ENCODE measurements at places on chromosomes 11 and 22.

GRCh38 chr11:85809863-85810262 is 1.1 kb downstream of the SYTL2 start:
- DNase-seq = no peak
- peaks cover 37% of the 10 kb centered on the region for H3K4me1 ChIP-seq

GRCh38 chr22:46843821-46844255 is 81.4 kb downstream of the TBC1D22A start:
- H3K36me3 ChIP-seq = peaks cover 9% of the 10 kb centered on the region
- peaks cover 3% of the 10 kb centered on the region for H3K4me1 ChIP-seq
- no peak overlapping the region for H3K4me3 ChIP-seq

GRCh38 chr11:65744026-65744698 is 23.6 kb upstream of the RNASEH2C start:
- no peak for DNase-seq
- no peaks in the 10 kb centered on the region for H3K4me1 ChIP-seq
- peaks cover 4% of the 10 kb centered on the region for H3K27me3 ChIP-seq
- H3K36me3 ChIP-seq = no peaks in the 10 kb centered on the region

DNA sequence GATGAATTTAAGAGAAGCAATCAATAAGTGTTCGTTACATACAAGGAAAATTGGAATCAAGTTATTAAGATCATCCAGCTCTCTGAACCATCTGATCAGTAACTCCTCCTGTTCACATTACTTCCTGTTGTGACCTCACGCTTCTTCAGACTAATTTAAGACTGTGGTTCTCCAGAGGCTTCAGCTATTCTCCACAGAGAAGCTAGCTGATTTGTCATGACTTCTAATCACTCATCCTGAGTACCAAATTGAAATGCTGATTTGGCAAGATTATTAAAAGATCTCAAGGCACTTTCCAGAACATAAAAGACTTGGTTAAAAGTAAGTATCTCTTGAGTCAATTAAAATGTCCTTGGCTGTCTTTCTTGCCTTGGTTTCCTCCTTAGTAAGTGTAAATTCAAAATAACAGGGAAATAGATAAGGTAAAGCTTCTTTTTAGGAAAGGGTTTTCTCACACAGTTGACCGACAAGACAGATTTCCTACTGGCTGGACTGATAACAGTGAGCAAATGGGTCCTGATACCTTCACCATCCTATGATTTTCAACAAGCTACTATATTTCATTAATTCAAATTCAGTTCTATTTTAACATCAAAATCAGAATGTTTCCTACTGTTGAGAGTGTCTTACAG is 38.5 kb downstream of the GAB2 start:
- no peak overlapping the region for H3K4me3 ChIP-seq
- H3K36me3 ChIP-seq = no peaks in the 10 kb centered on the region
- no peaks in the 10 kb centered on the region for H3K27me3 ChIP-seq
- H3K27ac ChIP-seq = no peak overlapping the region
- no peaks in the 10 kb centered on the region for H3K4me1 ChIP-seq
- no peak for DNase-seq

DNA sequence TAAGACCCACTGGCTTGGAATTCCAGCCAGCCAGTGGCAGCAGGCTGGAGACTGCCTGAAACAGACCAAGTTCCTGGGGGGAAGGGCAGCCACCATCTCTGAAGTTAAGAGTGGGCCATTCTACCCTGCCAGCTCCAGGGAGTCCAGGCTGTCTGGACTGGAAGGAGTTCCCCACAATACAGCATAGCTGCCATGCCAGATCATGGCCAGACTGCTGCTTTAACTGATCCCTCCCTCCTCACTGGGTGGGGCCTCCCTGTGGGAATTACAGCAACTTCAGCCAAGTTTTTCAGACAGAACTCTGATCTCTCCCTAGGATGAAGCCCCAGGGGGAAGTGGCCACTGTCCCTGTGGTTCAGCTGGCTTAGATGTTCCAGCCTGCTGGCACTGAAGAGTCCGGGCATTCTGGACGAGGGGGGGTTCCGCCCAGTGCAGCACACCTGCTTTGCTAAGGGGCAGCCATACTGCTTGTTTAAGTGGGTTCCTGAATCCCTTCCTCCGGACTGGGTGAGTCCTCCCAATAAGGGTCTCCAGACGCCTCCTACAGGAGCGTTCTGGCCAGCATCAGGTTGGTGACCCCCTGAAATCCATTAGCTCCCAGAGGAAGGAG is 455.4 kb downstream of the DLG2 start:
- H3K4me3 ChIP-seq = no peak overlapping the region
- H3K27me3 ChIP-seq = no peaks in the 10 kb centered on the region
- no peak for DNase-seq
- no peaks in the 10 kb centered on the region for H3K36me3 ChIP-seq
- no peak overlapping the region for H3K27ac ChIP-seq
- no peaks in the 10 kb centered on the region for H3K4me1 ChIP-seq

- H3K27me3 ChIP-seq = peaks cover 12% of the 10 kb centered on the region
- no peaks in the 10 kb centered on the region for H3K36me3 ChIP-seq
- DNase-seq = no peak
- H3K4me1 ChIP-seq = peaks cover 16% of the 10 kb centered on the region
Observed at GRCh38 chr11:129280027-129280811, 88.1 kb upstream of the ARHGAP32 start.

DNA sequence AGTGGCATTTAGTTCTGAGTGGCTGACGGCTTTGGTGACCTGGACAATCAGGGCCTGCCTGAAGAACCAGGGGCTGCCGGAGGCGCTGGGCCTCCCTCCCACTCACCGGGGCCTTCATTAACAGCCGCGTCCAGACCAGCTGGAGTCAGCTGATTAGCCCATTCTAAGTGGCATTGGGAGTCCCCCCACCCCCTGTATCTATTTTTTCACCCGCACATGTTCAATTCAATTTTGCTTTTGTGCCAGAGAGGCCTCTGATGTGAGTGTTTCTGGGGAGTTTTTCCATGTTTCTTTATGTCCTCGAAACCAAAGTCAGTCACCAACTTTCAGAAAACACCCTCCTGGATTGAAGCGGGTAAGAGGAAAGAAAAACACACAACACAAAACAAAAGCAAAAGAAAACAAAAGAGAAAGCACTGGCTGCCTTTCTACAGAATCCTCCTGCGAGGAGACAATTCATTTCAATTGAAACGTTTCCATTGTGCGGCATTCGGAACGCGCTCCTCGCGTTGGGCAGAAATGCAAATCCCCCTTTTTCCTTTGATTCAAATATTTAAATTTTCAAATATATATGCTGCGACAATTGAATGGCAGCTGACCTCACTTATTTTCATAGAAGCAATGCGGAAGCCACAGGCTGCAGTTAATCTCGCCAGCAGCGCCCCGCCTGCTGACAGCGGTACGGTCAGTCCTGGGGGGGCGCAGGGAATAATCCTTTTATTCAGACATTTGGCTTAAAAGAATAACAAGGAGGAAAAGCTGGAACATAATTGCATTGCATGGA is 17.7 kb downstream of the CDKN1C start:
- no peaks in the 10 kb centered on the region for H3K36me3 ChIP-seq
- no peak overlapping the region for H3K4me3 ChIP-seq
- peaks cover 41% of the 10 kb centered on the region for H3K27me3 ChIP-seq

DNA sequence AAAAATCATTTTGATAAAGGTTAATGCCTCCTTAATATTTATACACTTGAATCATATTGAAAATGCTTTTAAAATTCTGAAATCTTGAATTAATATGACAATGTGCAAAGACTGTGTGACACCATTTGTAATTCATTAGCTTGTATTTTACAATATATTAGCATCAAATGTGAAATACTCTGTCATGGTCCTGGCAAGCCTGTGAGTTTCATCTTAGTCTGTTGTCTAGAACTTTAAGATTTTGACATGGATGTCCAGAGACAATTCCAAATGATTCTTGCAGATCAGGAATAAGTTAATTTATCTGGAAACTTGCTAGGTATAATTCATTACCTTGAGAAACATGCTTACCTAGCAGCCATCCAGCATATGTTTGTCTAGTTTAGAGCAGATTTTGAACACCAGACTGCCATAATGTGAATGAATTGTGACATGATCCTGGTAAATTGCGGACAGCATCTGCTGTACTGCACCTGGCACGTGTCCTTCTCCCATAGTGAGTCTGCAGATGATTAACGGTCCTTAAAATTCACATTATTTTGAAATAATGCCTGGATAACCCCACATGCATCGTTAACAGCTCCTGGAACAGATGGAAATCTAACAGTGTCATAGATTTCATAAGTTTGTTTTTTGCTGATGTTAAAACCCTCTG is 34.5 kb upstream of the DEUP1 start:
- H3K36me3 ChIP-seq = no peaks in the 10 kb centered on the region
- no peak overlapping the region for H3K27ac ChIP-seq
- H3K27me3 ChIP-seq = no peaks in the 10 kb centered on the region
- no peaks in the 10 kb centered on the region for H3K4me1 ChIP-seq
- no peak overlapping the region for H3K4me3 ChIP-seq

- H3K4me1 ChIP-seq = no peaks in the 10 kb centered on the region
- no peak overlapping the region for H3K4me3 ChIP-seq
- H3K27ac ChIP-seq = no peak overlapping the region
- no peak for DNase-seq
- H3K27me3 ChIP-seq = no peaks in the 10 kb centered on the region
- H3K36me3 ChIP-seq = no peaks in the 10 kb centered on the region
Observed at GRCh38 chr11:108751444-108751843, 86.6 kb downstream of the DDX10 start.

- H3K27ac ChIP-seq = no peak overlapping the region
- H3K4me3 ChIP-seq = no peak overlapping the region
- no peaks in the 10 kb centered on the region for H3K4me1 ChIP-seq
- peaks cover 2% of the 10 kb centered on the region for H3K27me3 ChIP-seq
- DNase-seq = no peak
Observed at GRCh38 chr22:25797498-25798290, 55.7 kb downstream of the MYO18B start.

DNA sequence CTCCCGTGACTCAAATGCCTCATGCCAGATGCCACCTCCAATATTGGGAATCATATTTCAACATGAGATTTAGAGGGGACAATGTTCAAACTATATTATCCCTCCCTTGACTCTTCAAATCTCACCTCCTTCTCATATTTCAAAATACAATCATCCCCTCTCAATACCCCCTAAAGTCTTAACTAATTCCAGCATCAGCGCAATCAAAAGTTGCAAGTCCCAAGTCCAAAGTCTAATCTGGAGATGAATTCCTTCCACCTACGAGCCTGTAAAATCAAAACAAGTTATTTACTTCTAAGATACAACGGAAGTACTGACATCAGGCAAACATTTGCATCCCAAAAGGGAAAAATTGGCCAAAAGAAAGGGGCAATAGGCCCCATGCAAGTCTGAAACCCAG is 67.2 kb upstream of the SC5D start:
- DNase-seq = no peak
- H3K27ac ChIP-seq = no peak overlapping the region
- H3K27me3 ChIP-seq = peaks cover 13% of the 10 kb centered on the region
- no peaks in the 10 kb centered on the region for H3K36me3 ChIP-seq

DNA sequence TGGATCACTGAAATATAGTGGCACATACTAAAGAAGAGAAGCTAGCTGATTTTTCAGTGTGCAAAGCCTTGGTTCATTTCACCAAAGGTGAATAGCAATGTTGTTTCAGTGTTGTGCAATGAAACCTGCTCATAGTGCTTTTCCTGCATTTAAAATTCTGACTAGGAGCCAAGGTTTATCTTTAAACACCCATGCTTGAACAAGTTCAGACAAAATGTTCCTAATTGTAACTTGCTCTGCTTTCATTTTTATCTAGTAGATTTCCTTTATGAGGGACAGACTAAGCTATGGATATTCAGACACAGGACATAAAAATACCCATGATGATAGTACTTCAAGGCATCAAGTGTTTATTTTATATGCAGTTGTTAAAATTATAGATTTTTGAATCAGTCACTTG is 47.7 kb downstream of the BBOX1 start:
- H3K27me3 ChIP-seq = no peaks in the 10 kb centered on the region
- H3K27ac ChIP-seq = no peak overlapping the region

DNA sequence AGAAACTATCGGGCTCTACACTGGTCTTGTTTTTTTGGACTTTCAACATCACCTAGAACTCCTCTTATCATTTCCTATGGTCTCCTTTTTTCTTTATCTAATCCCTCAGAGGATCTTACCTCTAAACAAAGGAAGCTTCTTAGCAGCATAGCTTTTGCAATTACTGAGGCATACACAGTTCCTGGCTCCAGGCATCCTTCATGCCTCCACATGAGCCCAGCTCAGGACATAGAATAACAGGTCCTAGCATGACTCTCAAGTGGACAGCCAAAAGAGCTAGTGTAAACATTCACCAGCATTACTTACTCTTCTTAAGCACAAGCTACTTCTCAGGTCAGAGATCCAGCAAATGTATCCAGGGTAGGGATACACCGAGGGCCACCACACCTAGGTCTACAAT is 17.1 kb downstream of the CFAP300 start:
- no peak overlapping the region for H3K27ac ChIP-seq
- no peaks in the 10 kb centered on the region for H3K36me3 ChIP-seq
- H3K4me1 ChIP-seq = no peaks in the 10 kb centered on the region
- peaks cover 2% of the 10 kb centered on the region for H3K27me3 ChIP-seq
- H3K4me3 ChIP-seq = no peak overlapping the region
- no peak for DNase-seq

DNA sequence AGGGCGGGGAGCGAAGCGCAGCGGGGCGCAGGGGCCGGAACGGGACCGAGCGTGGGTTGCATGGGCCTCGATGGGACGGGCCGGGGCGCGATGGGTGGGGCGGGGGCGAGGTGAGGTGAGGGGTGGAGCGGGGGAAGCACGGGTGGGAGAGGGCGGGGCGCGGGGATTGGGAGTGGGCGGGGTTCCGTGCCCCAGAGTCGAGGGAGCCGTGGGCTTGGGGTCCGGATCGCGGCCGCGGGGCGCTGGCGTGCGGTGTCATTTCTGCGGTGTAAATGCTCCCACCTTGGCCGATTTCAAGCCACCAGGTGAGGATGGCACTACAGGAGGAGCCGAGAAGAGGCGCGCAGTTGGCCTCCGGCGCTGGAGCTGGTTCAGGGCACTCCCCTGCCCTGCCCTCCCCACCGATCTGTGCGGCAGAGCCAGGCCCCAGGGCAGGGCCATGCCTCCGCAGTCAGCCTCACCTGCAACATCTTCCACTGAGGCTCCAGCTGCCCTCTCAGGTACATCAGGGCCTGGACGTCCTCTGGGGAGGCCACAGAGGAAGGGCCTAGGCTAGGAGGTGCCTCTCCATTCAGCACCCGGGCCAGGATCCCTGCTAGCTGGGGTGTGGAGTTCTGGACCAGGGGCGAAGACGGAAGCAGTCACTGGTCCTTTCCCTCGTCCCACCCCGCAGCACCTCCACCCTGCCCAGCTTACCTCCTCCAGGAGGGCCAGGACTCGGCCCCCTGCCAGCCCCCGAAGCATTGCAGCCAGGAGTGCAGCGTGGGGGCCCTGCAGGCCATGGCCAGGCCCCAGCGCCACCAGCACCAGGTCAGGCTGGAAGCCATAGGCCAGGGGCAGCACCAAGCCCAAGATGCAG is 620 bp upstream of the TUBGCP6 start:
- peak overlapping the region; percentile 100 for H3K4me3 ChIP-seq
- H3K27me3 ChIP-seq = no peaks in the 10 kb centered on the region
- peaks cover 95% of the 10 kb centered on the region for H3K4me1 ChIP-seq
- peaks cover 30% of the 10 kb centered on the region for H3K36me3 ChIP-seq
- DNase-seq = no peak
- H3K27ac ChIP-seq = peak overlapping the region; percentile 98

All from CD4-positive, alpha-beta T cell (primary cell).